ENCODE measurements at places on chromosomes 3 and 15. TPM values are rescaled to one million over a fixed set of nuclear protein-coding genes. Genes with fewer than 3 reads are reported as not detected.

Gene TTC23
- total RNA-seq = 22.1 TPM

Gene SLC35A5
- 24.4 TPM for total RNA-seq

Gene SLC28A1
- total RNA-seq = not detected

Gene TMEM212
- not detected for total RNA-seq

Gene RARB
- 0.29 TPM for total RNA-seq

DNA sequence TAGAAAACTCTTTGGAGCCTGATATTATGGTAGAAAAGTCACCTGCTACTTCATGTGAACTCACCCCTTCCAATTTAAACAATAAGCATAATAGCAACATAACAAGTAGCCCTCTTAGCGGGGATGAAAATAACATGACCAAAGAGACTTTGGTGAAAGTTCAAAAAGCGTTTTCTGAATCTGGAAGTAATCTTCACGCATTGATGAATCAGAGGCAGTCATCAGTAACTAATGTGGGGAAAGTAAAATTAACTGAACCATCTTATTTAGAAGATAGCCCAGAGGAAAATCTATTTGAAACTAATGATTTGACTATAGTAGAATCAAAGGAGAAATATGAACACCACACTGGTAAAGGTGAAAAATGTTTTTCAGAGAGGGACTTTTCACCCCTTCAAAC, 5.1 kb upstream of the SCG5 start:
- peaks cover 24% of the 10 kb centered on the region for H3K36me3 ChIP-seq
- H3K27me3 ChIP-seq = no peaks in the 10 kb centered on the region
- peaks cover under 1% of the 10 kb centered on the region for H3K4me1 ChIP-seq
- H3K4me3 ChIP-seq = no peak overlapping the region

- H3K36me3 ChIP-seq = no peaks in the 10 kb centered on the region
- peaks cover 10% of the 10 kb centered on the region for H3K4me1 ChIP-seq
- H3K4me3 ChIP-seq = no peak overlapping the region
Observed at GRCh38 chr15:91849749-91850161, 3.8 kb upstream of the SLCO3A1 start.

- peaks cover 31% of the 10 kb centered on the region for H3K4me1 ChIP-seq
- H3K27ac ChIP-seq = peak overlapping the region; percentile 80
- H3K4me3 ChIP-seq = peak overlapping the region; percentile 92
- peaks cover 11% of the 10 kb centered on the region for H3K36me3 ChIP-seq
- no peaks in the 10 kb centered on the region for H3K27me3 ChIP-seq
Observed at GRCh38 chr3:50350213-50350526, 405 bp downstream of the NPRL2 start.

- H3K27ac ChIP-seq = no peak overlapping the region
- peak overlapping the region; percentile 73 for H3K4me3 ChIP-seq
- no peaks in the 10 kb centered on the region for H3K36me3 ChIP-seq
- H3K27me3 ChIP-seq = no peaks in the 10 kb centered on the region
- no peak for DNase-seq
Observed at GRCh38 chr15:63599401-63600000, 2.3 kb downstream of the FBXL22 start.

GRCh38 chr3:194194051-194194756, 58.3 kb downstream of the HES1 start:
- no peak for DNase-seq
- no peaks in the 10 kb centered on the region for H3K4me1 ChIP-seq
- H3K4me3 ChIP-seq = no peak overlapping the region
- peaks cover 4% of the 10 kb centered on the region for H3K27me3 ChIP-seq
- no peak overlapping the region for H3K27ac ChIP-seq

DNA sequence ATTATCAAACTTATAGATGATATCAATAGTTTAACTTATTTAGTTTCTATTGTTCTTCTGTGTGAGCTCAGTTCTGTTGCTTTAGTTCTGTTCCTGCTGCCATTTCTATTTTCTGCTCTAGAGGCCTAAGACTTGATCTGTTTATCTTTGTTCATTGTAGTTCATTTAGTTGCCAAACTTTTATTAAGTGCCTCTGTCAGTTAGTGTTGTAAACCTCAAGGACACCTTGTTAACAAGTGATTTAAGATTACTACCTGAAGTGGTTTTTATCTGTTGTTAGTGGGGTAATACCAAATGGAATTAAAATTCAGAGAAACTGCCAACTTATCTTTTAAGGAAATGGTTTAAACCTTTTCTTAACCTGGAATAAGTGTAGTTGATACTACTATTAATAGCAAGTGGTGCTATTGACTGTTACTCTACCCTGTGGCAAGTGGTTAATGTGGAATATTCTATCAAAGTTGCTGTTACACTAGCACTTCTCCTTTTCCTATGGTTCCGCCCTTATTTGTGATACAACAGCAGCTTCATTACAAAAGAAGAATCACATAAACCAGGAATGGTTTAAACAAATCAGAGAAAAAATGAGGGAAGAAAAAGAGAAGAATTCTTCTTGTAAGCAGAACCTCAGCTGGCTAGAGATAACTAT, 500.6 kb upstream of the GOLIM4 start:
- H3K36me3 ChIP-seq = no peaks in the 10 kb centered on the region
- H3K4me1 ChIP-seq = no peaks in the 10 kb centered on the region
- H3K27ac ChIP-seq = no peak overlapping the region
- H3K4me3 ChIP-seq = no peak overlapping the region

DNA sequence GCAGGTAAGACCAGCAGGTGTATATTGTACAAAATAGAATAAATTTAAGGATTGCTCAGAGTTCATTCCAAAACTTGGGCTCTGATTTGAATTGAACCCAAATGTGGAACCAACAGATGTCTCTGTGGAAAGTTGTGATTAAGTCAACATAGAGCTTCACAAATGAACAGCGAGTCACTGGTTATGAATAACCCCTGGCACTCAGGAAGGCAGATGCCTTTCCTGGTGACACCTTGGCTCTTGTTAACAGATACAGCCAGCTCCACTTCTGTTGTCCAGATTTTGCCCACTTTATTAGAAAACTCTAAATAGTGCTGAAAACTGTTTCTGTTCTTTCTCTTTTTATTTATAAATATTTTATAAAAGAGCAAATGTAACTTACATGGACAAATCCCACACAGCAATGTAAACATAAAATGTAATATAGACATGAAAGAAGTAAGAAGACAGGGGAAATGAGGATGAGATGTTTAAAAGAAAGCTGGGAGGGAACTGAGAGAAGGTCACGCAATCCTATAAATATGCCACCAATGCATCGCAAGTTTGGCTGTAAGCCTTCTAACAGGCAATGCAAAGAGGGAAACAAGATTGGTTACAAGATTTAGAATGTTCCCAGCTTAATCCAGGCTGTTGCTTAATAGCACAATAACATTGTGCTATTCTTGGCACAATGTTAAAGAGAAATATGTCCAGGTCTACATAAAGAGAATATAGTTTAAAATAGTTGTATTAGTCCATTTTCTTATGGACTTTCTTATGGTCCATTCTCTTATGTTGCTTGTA, 495.5 kb downstream of the TAFA4 start:
- no peaks in the 10 kb centered on the region for H3K27me3 ChIP-seq
- no peaks in the 10 kb centered on the region for H3K4me1 ChIP-seq
- H3K4me3 ChIP-seq = no peak overlapping the region
- H3K27ac ChIP-seq = no peak overlapping the region
- no peaks in the 10 kb centered on the region for H3K36me3 ChIP-seq
- no peak for DNase-seq

- H3K27ac ChIP-seq = no peak overlapping the region
- peaks cover 50% of the 10 kb centered on the region for H3K36me3 ChIP-seq
- no peak for DNase-seq
- no peak overlapping the region for H3K4me3 ChIP-seq
- no peaks in the 10 kb centered on the region for H3K27me3 ChIP-seq
Observed at GRCh38 chr3:150582620-150583019, 20.5 kb upstream of the SELENOT start.

GRCh38 chr15:60301024-60301423, 96.8 kb downstream of the ANXA2 start:
- no peaks in the 10 kb centered on the region for H3K36me3 ChIP-seq
- H3K27ac ChIP-seq = no peak overlapping the region
- peaks cover 4% of the 10 kb centered on the region for H3K27me3 ChIP-seq
- peaks cover 7% of the 10 kb centered on the region for H3K4me1 ChIP-seq

- H3K27ac ChIP-seq = no peak overlapping the region
- no peaks in the 10 kb centered on the region for H3K36me3 ChIP-seq
- no peak overlapping the region for H3K4me3 ChIP-seq
- no peaks in the 10 kb centered on the region for H3K4me1 ChIP-seq
Observed at GRCh38 chr3:127320529-127321121, 32.8 kb upstream of the PRR20G start.

GRCh38 chr3:42895580-42895868, 10.4 kb upstream of the ZNF662 start:
- H3K36me3 ChIP-seq = no peaks in the 10 kb centered on the region
- DNase-seq = no peak
- no peak overlapping the region for H3K27ac ChIP-seq
- no peaks in the 10 kb centered on the region for H3K4me1 ChIP-seq
- no peaks in the 10 kb centered on the region for H3K27me3 ChIP-seq
